ENCODE measurements at places on chromosomes 7 and 10. TPM values are rescaled to one million over a fixed set of nuclear protein-coding genes. Genes with fewer than 3 reads are reported as not detected.

DNA sequence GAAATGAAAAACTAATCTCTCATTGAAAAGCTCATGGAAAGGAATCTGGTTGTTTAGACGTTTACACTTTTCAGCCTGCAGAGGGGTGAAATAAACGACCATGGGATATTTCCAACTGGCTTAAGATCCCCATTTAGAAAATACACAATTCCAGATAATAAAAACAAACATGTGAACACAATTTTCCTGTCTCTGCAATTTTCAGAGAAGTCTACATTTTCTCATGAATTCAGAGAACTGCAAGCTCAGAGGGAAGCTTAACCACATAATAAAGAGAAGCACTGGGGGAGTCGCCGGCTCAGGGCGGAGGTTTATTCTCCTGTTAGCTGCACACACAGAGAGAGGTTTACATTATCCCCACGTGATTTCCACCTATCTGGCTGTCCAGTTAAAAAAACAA, 215.2 kb downstream of the FANK1 start:
- H3K27ac ChIP-seq: no peak overlapping the region
- no peaks in the 10 kb centered on the region for H3K36me3 ChIP-seq
- H3K27me3 ChIP-seq: no peaks in the 10 kb centered on the region
- no peak overlapping the region for H3K4me3 ChIP-seq
- DNase-seq: no peak

The OR2A7 gene
- 0.92 TPM for polyA plus RNA-seq

The CFAP70 gene
- polyA plus RNA-seq: 3.8 TPM

DNA sequence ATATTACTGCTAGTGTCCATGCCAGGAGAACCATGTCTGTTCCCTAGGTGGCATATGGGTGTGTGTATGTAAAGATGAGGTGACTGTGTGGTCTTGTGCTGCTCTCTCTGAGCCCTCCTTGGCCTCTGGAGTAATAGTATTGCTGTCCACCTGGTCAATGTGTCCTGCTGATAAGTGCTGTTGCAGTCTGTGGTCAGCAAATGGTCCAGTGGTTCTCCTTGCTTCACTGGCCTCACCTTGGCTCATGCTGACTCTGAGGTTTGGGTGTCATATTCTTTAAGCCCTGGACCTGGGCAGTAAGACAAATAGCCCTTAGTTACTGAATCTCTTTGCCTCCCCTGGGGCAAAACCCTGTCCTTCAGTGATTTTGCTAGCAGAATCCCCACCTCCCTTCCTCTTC, 56.8 kb downstream of the TPST1 start:
- no peak overlapping the region for H3K4me3 ChIP-seq
- no peaks in the 10 kb centered on the region for H3K27me3 ChIP-seq
- no peak overlapping the region for H3K27ac ChIP-seq
- no peaks in the 10 kb centered on the region for H3K36me3 ChIP-seq
- no peak for DNase-seq
